ENCODE measurements at places on chromosomes 5 and 9. TPM values are rescaled to one million over a fixed set of nuclear protein-coding genes. Genes with fewer than 3 reads are reported as not detected.

GRCh38 chr5:10885026-10885425, 124.0 kb upstream of the DAP start:
- DNase-seq: peak; percentile 50

NFIB gene
- total RNA-seq: 13.0 TPM

GRCh38 chr9:129247285-129248153, 69.5 kb upstream of the IER5L start:
- DNase-seq: no peak

IL7R gene
- total RNA-seq: 7.3 TPM

DNA sequence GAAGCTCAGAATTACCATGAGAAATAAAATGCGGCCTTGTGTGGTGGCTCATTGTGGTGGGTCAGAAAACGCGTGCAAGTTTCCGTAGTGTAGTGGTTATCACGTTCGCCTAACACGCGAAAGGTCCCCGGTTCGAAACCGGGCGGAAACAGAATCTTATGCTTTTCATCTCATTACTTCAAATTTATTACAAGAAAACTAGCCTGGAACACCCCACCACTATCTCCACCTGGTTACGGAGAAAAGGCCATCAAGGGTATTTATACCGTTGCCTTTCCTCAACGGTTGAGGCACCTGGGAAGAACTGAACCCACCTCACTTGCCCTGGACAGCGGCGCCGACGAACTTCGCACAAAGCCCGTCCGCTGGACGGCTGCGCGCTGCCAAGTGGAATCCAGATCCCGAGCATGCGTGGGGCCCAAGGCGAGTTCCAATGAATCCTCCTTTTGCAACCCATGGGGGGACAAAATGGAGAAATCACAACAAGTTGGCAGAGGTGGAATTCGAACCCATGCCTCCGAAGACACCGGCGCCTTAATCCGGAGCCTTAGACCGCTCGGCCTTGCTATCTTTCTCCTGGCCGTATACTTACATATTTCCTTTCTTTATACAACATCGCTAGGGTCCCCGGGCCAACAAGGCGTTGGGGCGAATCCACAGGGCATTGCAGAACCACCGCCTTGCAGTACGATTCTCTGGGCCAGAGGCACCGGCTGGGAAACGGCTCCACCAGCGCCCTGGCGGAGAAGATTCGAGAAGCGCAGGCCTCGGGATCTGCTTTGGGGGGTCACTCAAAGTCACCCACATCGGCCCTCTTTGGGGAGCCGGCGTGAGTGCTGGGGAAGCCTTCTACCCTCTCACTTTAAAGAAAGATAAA, 16.9 kb downstream of the OR2V2 start:
- DNase-seq: no peak

- no peak for DNase-seq
These were observed 64.6 kb downstream of the GABRB2 start for GRCh38 chr5:161481922-161482321.

OR1N2 gene
- total RNA-seq: not detected

C9orf153 gene
- total RNA-seq: not detected

WDR55 gene
- total RNA-seq: 28.9 TPM

DNA sequence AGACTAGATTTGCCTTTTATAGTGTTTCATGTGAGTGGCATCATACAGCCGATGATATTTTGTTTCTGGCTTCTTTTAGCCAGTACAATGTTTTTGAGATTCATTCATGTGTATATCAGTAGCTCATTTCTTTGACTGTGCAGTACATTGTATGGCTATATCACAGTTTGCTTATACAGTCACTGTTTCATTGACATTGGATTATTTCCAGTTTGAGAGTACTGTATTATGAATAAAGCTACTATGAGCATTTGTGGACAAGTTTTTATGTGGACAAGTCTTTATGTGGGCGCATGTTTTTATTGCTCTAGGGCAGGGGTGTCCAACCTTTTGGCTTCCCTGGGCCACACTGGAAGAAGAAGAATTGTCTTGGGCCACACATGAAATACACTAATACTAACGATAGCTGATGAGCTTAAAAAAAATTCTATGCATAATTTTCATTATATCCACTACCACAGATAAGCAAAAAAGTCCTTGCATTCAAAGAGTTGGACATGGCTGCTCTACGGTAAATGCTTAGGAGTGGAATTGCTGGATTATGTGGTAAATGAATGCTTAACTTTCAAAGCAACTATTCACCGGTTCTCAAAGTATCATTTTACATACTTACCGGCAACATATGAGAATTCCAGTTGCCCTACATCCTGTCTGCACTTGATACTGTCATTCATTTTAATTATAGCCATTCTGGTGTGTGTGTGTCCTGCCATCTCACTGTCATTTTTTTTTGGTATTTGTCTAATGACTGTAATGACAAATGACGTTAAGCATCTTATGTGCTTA, 177.8 kb downstream of the RGS3 start:
- DNase-seq: peak; percentile 68

GRCh38 chr5:170756691-170757090, 26.8 kb upstream of the GABRP start:
- no peak for DNase-seq

DNA sequence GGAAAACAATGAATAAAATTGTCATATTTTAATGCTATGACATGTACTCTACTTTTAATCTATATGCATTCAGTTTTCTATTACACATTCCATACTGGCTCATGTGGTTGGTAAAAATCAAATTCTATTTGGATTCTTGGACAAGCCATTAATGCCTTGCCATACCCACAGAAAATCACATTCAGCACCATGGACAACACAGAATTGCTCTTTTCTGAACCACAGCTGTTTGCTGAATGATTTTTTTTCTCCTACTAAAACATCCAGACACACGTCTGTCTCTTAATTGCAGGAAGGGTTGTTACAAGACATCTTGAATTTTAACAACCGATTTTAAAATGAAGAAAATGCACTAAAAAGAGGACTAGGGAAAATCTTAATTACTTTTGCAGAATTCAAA, 675.6 kb downstream of the BRINP1 start:
- DNase-seq: peak; percentile 19

ROPN1L gene
- 1.1 TPM for total RNA-seq

- no peak for DNase-seq
These were observed 10.8 kb upstream of the NIPAL4 start for GRCh38 chr5:157449011-157449723.

DNA sequence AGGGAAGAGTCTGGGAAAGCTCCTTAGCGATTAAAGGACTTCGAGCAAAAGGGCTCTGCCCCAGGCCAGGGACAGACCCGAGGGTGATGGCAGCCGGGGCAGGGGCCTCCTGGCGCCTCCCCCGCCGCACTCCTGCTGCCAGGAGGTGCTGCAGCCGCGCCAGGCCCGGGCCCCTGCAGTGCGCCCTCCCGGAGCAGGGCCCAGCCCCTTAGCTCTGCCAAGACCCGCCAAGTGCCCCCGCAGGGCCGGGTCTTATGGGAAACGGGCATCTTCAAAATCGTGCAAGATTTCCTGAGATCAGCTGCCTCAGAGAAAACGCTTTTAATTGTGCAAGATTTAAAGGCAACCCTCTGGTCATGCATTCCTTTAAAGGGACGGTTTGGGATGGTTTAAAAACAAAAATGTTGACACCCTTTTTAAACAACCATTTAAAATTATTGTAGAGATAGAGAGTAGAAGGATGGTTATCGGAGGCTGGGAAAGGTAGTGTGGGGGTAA, 52.4 kb downstream of the CDC14B start:
- DNase-seq: peak; percentile 23

DNA sequence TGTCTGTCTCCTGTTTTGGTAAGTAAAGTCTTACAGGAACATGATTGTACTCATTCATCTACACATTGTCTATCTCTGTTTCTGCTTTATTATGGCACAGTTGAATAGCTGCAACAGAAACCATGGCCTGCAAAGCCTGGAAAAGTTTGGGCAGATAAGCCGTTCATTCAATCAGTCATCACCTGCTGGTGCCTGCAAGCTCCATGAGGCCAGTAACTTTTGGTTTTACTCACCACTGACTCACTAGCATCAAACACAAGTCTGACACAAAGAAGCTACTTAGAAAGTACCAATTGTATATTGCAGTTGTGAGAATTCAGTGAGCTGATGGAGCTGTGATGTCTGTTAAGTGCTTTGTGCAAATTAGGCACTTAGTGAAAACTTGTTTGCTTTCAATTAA, 373.6 kb upstream of the SGCD start:
- no peak for DNase-seq

DNA sequence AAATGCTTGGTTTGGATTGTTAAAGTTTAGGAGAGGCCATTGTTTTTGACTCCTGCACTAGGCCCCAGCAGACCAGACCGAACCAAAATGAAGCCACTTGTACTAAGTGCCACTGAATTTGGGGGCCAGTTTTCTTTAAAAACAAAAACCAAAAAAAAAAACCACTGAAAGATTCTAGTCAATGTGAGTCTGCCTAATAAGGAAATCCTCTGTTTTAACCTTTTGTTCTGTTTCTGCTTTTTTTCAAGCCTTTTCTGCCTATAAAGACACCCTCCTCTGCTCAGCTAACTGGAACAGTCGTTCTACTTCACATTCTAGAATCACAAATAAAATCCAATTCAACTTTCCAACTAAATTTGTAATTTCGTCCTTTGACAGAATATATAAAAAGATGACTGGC, 64.9 kb downstream of the SERINC5 start:
- no peak for DNase-seq

GRCh38 chr5:961711-962240, 46.8 kb upstream of the NKD2 start:
- no peak for DNase-seq

DNA sequence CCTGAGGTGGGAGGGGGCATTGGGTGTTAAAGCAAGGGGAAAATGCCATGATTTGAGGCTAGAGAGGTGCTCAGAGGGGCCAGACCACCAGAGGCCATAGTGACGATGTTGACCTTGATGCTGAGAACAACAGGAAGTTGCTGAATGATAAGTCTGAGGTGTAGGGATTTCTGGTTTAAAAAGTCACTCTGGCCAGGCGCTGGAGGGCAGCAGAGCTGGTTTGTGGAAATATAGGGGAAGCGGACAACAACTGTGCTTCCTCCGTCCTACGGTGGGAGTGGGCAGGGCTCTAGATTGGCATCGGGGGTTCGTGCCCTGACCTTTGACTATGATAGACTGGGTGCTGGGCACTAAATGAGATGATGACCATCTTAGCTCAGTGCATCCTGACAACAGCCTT, 44.7 kb downstream of the STOM start:
- DNase-seq: no peak

GRCh38 chr9:72441848-72442607, 77.0 kb upstream of the ZFAND5 start:
- peak; percentile 82 for DNase-seq

SLC6A3 gene
- not detected for total RNA-seq

- no peak for DNase-seq
These were observed 14.7 kb upstream of the NOTCH1 start for GRCh38 chr9:136560586-136560985.

DNA sequence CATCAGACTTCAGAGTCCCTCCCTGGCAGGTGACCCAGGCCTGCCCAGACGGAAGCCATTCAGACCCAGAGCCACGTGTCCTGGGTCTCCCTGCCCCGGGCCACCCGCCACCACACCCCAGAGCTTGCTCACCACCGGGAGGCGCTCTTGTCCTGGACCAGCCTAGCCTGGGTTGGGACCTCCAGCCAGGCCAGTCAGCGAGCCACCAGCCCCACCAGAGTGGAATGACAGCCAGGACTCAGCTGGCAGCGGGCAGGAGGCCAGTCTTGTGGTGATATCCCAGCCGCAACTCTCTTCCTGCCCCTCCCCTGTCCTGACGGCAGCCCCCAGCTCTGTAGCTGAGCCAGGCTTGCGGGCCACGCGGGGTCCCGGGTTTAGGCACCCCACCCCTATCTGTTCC, 1.7 kb upstream of the PTGDS start:
- DNase-seq: no peak

NIPAL4 gene
- total RNA-seq: not detected

DNA sequence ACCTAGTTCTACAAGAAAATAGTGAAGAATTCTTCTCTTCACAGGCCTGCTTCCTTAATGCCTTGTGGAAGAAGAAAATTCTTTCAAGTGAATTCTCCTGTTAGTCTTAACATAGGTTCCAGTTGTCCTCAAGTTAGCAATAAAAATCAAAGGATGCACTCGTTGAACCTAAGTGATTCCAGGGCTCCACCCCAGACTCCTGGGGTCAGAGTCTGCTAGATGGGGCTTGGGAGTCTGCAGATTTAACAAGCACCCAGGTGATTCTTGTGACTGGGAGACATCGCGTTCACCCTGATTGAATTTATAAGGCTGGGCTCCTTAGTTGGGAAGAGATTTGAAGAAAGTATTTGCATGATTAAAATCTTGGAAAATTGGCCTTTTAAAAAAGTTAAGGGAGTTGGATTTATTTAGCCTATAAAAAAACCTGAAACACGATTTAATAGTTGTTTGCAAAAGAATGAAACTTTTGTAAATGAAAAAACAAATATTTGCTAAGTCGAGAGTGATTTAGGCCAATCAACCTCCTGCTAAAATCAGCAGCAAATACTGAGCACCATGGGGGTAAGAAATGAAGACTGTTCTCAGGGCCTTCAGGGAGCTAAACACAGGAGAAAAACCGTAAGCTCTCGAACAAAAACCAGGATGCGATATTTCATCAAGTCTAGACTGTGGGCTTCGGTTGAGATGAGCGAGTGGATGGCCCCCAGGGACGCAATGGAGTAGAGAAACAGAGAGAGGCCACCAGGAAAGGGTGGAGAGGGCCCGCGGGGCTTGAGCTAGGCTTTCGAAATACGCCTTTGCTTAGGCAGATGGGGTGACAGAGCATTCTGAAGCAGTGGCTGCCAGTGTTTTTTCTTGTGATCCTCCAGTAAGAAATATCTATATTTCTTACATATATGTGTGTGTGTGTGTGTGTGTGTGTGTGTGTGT, 86.9 kb upstream of the TTC23L start:
- DNase-seq: no peak

LCNL1 gene
- not detected for total RNA-seq

DMRT2 gene
- not detected for total RNA-seq

DNA sequence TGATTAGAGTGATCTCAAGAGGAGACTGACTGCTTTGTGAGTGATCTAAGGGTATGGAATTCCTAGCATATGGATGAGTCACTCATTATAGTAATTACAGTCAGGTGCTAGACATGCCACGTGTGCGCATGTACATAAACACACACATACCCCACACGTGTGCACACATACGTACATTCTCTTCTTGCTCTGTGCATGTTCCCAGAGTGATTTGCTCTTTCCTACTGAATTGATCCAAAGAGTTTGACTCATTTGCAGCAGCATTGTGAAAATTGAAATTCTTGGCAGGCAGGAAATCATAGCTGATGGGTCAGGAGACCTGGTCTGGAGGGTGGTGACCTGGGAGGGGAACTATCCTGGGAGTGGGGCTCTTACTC, 63.8 kb downstream of the ANGPTL2 start:
- no peak for DNase-seq

DNA sequence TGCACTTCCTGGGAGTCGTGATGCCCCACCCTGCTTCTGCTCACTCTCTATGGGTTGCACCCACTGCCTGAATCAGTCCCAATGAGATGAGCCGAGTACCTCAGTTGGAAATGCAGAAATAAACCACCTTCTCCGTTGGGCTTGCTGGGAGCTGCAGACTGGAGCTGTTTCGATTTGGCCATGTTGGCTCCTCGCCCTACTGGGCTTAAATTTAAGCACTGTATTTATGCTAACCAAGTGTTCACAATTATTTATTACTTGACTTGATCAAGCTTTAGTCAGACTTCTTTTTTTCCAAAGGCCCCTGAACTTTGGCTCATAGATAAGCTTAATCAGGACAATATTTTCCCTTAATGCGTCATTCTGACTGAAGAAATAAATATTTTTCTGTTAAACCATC, 1072.4 kb upstream of the CDH9 start:
- no peak for DNase-seq

Measured in LHCN-M2 (cell line).